ENCODE measurements at places on chromosomes 6 and 20.

GRCh38 chr6:15642276-15642675 lies 20.6 kb downstream of the DTNBP1 start:
- no peak for DNase-seq

GRCh38 chr6:159259441-159260125 lies 90.4 kb downstream of the FNDC1 start:
- DNase-seq = no peak

- no peak for DNase-seq
These were observed 112.9 kb upstream of the HSF2 start for GRCh38 chr6:122286512-122286911.

DNA sequence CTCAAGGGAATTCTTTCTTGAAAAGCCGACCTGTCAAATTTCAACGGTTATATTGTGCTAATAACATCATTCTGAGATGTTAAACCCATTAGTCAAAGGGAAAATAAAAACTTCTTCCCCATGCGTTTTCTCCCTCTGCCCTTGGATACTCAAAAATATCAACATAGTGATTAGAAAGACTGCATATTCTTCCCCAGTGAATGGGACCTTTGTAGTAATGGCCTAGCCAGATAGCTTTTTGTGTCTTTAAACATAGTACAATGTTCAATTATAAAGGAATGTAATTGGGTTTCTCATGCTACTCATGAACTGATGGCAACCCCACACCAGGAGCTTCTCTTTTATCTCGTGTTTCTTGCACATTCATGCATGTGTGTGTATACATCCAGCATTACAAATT lies 69.4 kb downstream of the PHACTR1 start:
- no peak for DNase-seq

GRCh38 chr20:6732001-6732447 lies 35.5 kb upstream of the BMP2 start:
- no peak for DNase-seq

DNA sequence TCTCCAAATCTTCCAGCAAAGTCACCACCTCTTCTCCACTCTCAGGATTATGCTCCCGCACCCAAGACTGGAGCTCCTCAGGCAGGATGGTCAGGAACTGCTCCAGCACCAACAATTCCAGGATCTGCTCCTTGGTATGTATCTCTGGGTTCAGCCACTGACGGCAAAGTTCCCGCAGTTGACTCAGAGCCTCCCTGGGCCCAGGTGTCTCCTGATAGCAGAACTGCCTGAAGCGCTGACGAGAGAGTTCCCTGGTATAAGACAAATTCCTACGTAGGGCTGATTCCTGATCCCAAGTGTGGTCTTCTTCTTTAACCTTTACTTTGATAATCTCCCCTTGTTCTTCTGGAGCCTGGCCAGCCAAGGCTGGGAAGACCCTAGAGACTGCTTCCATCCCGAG lies 60.6 kb downstream of the GPX5 start:
- no peak for DNase-seq

GRCh38 chr20:47305667-47306066 lies 50.8 kb downstream of the ZMYND8 start:
- DNase-seq = no peak

- DNase-seq = no peak
These were observed 35.3 kb downstream of the RALGAPA2 start for GRCh38 chr20:20677186-20677585.

DNA sequence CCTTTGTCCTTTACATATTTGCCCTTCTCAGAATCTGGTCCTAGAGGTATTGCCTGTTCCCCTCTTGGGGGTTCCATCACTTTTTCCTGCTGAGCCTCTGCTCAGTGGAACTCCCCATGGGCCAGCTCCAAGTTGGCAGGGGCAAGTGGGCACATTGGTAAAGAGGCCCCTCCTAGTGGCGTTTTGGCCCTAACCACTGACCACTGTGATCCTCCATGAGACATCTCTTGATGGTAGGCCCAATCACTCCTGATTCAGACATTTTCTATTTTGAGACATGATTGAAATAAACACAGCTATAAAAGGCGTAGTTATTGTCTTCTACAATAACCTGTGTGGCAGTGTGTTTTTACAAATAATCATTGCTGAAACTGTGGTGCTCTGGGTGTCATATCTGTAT lies 83.0 kb downstream of the RREB1 start:
- DNase-seq = no peak

- no peak for DNase-seq
These were observed 32.5 kb downstream of the KIAA0319 start for GRCh38 chr6:24613361-24614042.
